ENCODE measurements at places on chromosomes 6 and 20.

- DNase-seq: no peak
Measured at GRCh38 chr6:116779573-116780164, 14.2 kb upstream of the FAM162B start.

- DNase-seq: no peak
Measured at GRCh38 chr20:46128310-46129151, 10.4 kb downstream of the CD40 start.

DNA sequence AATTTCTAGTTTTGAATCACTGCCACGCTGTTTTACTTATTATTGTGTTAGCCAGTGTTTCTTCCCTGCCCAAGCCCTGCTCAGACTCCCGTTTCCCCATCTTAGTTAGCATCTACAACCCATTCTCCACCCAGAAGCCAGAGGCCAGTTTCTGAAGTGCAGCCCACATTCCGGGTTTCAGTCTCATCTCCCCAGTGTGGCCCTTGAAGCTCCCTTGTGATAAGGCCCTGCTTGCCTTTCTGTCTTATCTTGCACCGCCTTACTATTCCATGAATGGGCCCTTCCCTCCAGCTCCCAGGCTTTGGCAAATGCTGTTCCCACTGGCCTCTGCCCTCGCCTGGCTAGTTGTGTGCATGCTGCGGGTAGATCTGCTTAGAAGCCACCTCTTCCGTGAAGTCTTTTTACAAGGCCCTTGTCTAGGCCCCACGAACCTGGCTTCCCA is 41.1 kb downstream of the TOX2 start:
- DNase-seq: no peak

DNA sequence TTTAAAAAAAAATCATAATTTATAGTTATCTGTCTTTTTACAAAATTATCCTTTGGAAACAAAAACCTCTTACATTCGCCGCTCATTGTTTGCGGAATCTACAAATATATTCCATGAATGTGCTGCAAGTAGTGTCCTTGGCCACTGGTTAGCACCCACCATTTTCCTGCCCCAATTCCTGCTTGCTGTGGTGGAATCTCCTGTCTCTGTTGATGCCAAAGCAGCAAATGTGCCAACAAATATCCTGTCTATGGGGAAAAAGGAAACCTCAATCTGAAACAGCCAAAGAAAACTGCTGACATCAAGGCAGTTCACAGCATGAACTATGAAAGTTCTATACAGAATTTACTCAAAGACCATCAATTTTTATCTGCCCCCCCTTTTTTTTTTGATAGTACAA is 603.6 kb downstream of the COL12A1 start:
- DNase-seq: no peak

GRCh38 chr20:19820555-19821211 is 62.6 kb downstream of the RIN2 start:
- no peak for DNase-seq

Data from stimulated activated CD8-positive, alpha-beta memory T cell treated with anti-CD3 and anti-CD28 coated beads, Interleukin-7, amount 100 ng/mL, for 4 hours (primary cell).